ENCODE measurements at places on chromosomes 2 and 18. TPM values are rescaled to one million over a fixed set of nuclear protein-coding genes. Genes with fewer than 3 reads are reported as not detected.

The CFC1 gene
- total RNA-seq, result not detected

The SLC40A1 gene
- total RNA-seq, result 1.9 TPM

The STON1 gene
- total RNA-seq, result 0.89 TPM

The AOX1 gene
- not detected for total RNA-seq

The DPYSL5 gene
- total RNA-seq, result not detected

The CLIP4 gene
- total RNA-seq, result 20.5 TPM

Measured in CD8-positive, alpha-beta memory T cell (primary cell).